Stimulated activated CD4-positive, alpha-beta T cell treated with anti-CD3 and anti-CD28 coated beads, Interleukin-15, amount 100 ng/mL, for 1 hour (primary cell): ENCODE measurements at places on chromosomes 6 and 20.

- DNase-seq, result no peak
These were observed 637 bp upstream of the SLC22A3 start for GRCh38 chr6:160347259-160348222.

GRCh38 chr20:51352791-51353190 lies 189.7 kb downstream of the NFATC2 start:
- DNase-seq, result no peak

- no peak for DNase-seq
These were observed 38.9 kb upstream of the SAYSD1 start for GRCh38 chr6:39153766-39154397.

- no peak for DNase-seq
These were observed 98.9 kb upstream of the ENPP5 start for GRCh38 chr6:46269447-46270229.

DNA sequence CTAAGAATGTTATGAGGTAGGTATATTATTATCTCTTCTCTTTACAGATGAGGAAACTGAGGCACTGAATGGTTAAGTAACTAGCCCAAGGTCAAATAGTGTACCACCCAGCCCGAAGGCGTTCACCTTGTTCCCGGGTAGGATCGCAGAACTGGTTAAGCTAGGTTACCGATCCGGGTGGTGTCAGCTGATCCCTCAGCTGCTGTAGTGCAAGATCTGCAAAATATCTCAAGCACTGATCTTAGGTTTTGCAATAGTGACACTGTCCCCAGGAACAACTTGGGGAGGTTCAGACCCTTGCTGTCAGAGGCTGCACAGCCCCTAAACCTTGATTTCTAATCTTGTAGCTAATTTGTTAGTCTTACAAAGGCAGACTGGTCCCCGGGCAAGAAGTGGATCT lies 28.1 kb downstream of the SLC52A3 start:
- DNase-seq, result no peak

DNA sequence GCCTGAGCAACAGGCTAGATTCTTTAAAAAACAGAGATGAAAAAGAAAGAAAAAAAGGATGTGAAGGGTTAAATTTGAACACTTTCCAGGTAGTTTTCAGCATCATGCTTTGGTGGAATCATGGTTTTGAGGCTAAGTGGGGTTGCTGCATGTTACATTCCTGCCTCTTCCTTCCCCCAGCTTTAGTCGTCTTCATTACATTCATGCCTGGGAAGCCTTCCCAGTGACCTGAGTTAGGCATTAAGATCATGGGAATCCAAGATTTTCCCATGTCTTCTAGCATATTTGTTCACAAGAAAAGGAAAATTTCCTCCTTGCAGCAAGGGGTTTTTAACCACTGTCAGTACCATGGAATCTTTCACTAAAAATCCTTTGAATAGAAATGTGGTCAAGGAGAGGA lies 12.0 kb downstream of the TPX2 start:
- no peak for DNase-seq

- DNase-seq, result peak; percentile 39
These were observed 806 bp downstream of the MICAL1 start for GRCh38 chr6:109454496-109455436.

GRCh38 chr20:6718662-6719368 lies 48.7 kb upstream of the BMP2 start:
- no peak for DNase-seq

GRCh38 chr6:141986457-141986856 lies 146.3 kb upstream of the GJE1 start:
- DNase-seq, result no peak

GRCh38 chr6:95143408-95144180 lies 433.7 kb upstream of the MANEA start:
- no peak for DNase-seq

DNA sequence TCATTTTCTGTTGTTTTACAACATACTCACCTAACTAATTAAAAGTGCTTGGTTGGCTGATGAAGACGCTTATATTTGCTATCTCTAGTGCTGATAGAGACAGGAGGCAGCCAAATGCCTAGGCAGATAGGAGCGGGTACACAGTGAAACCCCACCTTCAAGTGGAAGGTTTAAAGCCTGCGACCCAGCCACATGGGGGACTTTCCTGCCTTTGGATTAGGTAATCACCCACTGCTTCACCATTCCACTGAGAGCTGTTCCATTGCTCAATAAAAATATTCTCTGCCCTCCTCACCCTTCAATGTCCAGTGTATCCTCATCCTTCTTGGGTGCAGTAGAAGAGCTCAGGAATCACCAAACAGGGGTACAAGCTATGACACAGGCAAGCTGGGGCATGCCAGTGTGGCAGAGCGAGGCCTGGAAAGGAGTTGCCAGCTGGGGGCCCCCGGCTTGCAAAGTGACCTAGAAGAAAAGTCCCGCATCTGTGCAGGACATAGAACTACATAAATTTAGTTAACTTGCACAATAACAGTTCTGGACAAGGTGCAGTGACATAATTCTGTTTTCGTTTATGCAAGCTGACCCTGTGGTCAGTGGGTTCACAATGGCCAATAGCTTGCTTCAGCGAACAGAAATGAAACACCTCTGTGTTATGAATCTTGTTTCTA lies 112.0 kb upstream of the MLIP start:
- no peak for DNase-seq

GRCh38 chr6:21441386-21441785 lies 152.2 kb upstream of the SOX4 start:
- DNase-seq, result no peak

GRCh38 chr20:43210901-43211300 lies 21.2 kb upstream of the PTPRT start:
- no peak for DNase-seq

GRCh38 chr20:57589123-57589727 lies 28.3 kb downstream of the PCK1 start:
- DNase-seq, result no peak

DNA sequence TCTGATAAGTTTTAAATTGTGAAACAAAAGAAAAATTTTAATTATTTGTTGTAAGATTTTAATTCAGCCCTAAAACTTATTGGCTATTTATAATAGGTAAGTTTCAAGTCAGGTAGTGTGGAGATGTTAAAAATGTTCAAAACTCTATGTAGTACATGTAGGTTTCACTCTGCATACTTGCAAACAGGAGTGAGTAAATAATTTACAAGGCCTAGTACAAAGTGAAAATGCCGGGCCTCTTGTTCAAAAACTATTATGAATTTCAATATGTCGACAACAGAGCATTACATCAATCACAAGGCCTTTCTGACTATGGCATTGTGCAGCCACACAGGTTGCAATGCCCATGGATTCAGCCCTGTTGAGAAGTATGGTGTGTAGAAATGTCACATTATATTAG lies 80.9 kb upstream of the GRIK2 start:
- DNase-seq, result no peak

GRCh38 chr6:153947808-153948447 lies 91.1 kb upstream of the OPRM1 start:
- no peak for DNase-seq

DNA sequence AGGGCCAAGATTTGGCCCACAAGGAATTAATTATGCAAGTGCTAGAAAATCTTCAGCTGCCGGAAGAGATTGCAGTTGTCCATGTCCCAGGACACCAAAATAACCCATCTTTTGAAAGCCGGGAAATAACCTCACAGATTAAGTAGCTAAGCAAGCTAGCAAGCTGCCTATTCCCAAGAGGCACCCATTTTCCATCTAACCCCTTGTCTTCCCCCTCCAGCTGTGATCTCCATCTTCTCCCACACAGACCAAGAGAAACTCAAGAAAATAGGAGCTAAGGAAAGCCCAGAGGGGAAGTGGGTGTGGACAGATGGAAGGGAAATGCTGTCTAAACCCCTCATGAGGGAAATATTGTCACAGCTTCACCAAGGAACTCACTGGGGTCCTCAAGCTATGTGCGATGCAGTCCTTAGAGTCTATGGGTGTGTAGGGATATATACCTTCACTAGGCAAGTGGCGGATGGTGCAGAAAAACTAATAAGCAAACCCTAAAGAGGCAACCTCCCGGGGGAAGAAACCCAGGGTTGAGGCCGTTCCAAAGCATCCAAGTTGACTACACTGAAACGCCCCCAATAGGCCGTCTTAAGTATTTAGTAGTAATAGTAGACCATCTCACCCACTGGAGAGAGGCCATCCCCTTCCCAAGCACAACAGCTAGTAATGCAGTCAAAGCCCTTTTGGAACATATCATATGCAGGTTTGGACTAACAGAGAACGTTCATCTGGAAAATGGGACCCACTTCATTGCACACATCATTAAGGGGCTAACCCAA lies 64.3 kb upstream of the PRSS16 start:
- no peak for DNase-seq

- no peak for DNase-seq
These were observed 101.3 kb upstream of the MLN start for GRCh38 chr6:33905071-33905609.

- no peak for DNase-seq
These were observed 101.7 kb upstream of the IYD start for GRCh38 chr6:150266963-150267685.

DNA sequence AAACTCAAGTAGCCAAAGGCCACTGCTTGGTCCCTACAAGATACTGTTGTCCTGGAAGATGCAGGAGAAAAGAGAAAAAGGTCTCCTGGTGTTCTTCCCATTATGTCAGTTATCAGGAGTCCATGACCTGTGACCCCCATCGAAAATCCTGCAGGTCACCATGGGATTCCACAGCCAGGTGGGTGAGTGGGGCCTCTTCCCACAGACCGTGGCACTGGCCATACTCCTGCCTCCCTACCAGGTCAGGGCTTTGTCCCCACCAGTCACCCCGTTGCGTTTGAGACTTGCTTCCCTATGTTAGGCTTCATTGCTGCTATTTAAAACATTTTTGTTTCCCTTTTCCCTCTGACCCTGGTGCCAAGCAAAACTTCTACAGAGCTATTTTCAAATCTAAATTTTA lies 60.6 kb downstream of the GNAS start:
- no peak for DNase-seq

DNA sequence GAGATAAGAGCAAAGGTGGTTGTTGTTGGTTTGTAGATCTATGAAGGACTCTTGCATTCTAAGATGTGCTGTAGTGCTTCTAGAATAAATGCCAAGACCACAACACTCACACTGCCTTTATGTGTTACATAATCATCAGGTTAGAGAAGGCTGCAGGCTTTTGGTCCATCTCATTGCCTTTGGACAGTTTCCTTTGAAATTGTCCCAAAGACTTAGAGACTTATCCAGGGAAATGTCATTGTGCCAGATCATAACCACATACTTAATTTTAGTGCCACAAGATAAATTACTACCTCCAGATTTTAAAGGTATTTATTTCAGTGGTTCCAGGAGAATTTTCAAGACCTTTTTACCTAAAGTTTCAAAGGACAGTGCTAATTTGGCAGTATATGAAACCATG lies 666.6 kb upstream of the CITED2 start:
- DNase-seq, result no peak

- no peak for DNase-seq
These were observed 195.5 kb upstream of the FBXL4 start for GRCh38 chr6:99143108-99143861.

GRCh38 chr20:18571009-18571408 lies 3.8 kb downstream of the SMIM26 start:
- no peak for DNase-seq

DNA sequence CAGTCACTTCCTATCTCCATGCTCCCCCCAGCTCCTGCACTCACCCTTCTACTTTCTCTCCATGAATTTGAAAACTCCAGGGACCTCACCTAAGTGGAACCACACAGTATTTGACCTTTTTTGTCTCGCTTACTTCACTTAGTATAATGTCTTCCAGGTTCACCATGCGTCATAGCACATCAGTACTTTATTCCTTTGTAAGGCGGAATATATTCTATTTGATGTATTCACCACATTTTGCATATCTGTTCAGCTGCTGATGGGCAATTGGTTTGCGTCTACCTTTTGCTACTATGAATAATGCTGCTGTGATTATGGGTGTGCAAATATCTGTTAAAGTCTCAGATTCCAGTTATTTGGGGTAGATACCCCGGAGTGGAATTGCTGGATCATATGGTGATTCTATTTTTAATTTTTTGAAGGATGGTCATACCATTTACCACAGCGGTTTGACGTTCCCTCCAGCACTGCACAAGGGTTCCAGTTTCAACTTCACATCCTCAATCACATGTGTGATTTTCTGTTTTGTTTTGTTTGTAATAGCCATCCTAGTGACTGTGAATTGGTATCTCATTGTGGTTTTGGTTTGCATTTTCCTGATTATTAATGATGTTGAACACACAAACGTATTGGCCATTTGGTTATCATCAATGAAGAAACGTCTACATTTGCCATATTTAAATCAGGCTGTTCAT lies 20.3 kb upstream of the SYNDIG1 start:
- no peak for DNase-seq

- no peak for DNase-seq
These were observed 83.6 kb upstream of the C20orf144 start for GRCh38 chr20:33578510-33578909.

DNA sequence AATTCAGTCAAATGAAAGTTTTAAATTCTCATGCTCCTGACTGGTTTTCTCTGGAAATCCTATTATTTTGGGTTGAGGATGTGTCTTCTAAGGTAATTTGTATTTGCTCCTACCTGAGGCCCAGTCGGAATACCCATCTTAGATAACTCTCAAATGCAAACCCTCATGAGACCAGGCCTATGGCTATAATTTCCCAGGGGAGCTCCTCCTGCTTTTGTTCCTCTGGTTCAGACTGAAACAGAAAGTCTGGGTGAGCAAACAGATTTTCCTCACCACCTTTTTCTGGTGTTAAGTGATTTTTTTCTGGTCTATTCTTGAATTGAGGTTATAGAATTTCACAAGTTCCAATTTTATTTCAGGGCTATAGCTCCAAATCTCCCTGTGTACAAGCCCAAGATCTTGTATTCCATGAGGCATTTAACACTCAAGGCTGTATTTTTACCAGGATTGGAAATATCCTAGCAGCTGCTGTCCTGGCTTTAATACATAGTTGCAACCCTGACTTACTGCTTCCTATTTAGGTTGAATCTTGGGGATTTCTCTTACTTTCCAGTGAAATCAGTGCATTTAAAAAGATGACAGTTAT lies 169.1 kb upstream of the PTCHD4 start:
- no peak for DNase-seq

GRCh38 chr6:5219011-5219691 lies 41.6 kb downstream of the LYRM4 start:
- DNase-seq, result no peak

GRCh38 chr6:31270788-31271640 lies 878 bp downstream of the HLA-C start:
- peak; percentile 51 for DNase-seq

- no peak for DNase-seq
These were observed 6.0 kb upstream of the PTK7 start for GRCh38 chr6:43070028-43070632.

DNA sequence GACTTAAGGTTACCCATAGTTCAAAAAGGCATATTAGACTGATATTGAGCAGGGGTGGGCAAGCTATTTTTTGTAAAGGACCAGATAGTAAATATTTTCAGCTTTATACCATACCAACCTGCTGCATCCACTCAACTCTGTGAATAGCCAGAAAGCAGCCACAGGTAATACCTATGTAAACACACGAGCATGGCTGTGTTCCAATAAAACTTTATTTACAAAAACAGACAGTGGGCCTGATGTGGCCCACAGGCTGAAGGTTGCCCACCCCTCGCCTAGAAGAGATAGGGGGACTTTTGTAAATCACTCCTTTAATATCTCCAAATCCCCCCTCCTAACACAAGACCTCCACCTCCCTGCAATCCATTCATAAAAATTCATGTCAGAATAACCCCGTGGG lies 64.4 kb downstream of the PSMG4 start:
- no peak for DNase-seq

GRCh38 chr20:57412347-57413029 lies 21.3 kb downstream of the RBM38 start:
- no peak for DNase-seq

- DNase-seq, result no peak
These were observed 274.3 kb downstream of the CD109 start for GRCh38 chr6:73969971-73970970.
